Fibroblast of villous mesenchyme (primary cell): ENCODE measurements at places on chromosomes 16 and 17. TPM values are rescaled to one million over a fixed set of nuclear protein-coding genes. Genes with fewer than 3 reads are reported as not detected.
A peak's percentile ranks its signal among the peaks of the same experiment; 100 is the strongest.

DNA sequence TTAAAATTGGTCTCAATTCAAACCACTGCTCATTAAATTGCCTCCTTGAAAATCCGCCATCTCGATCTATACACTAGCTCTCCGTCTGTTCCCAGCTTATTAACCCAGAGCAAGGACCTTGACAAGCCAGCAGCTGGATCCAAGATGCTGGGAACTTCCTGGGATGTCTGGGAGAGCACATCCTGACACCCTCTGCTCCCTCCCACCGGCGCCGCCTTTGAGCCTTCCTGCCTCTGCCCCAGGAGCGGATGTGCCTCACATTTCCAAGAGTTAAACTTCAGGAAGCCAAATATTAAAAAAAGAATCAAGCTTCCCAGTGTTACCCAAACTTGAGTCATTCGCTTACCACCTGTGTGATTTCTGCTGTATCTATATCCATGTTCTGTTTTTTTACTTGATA, 107.9 kb downstream of the HAPSTR1 start:
- no peak for DNase-seq

- DNase-seq: peak; percentile 76
Measured at GRCh38 chr17:42459801-42460281, 1.2 kb downstream of the ATP6V0A1 start.

Gene OR1A1
- not detected in 2 replicates for total RNA-seq

Gene CARD14
- total RNA-seq: under 0.01 TPM in 1 of 2 replicates, not detected in the other

DNA sequence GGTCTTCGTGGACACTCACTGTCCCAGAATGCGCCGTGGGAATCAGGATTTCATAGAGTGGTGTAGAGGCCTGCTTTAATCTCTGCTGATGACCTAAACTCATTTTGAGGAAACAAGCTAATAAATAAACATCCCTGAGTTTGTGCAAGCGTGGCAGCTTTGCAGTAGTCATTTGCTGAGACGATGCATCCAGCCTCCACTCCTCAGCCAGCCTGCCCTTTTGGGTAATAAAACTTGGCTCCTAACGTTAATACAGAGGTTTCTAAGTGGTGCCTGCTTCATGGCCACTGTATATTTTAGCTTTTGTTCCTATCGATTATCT, 1.3 kb downstream of the DGKE start:
- DNase-seq: peak; percentile 31

- peak; percentile 3 for DNase-seq
Measured at GRCh38 chr17:36824678-36825101, 112.6 kb upstream of the LHX1 start.

DNA sequence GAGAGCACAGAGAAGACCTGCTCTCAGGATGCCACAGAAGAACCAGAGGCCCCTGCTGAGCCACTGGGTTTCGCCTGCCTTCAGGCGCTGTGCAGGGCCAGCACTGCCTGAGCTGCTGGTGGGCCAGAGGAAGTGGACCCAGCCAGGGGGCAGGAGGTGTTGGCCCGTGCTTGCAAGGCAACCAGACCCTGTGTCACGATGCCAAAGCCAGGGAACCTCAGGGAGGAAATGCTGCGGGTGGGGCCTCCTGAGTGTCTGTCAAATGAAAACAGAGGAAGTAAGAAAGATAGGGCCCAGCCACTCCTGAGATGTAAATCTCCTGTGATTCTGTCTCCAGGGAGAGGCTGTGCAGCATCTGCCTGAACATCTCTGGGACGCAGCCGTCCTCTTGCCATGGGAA, 58.1 kb upstream of the ADORA2B start:
- DNase-seq: no peak

Gene RNF43
- not detected in 2 replicates for total RNA-seq

GRCh38 chr17:40791787-40792436, 7.8 kb downstream of the KRT28 start:
- peak; percentile 53 for DNase-seq

DNA sequence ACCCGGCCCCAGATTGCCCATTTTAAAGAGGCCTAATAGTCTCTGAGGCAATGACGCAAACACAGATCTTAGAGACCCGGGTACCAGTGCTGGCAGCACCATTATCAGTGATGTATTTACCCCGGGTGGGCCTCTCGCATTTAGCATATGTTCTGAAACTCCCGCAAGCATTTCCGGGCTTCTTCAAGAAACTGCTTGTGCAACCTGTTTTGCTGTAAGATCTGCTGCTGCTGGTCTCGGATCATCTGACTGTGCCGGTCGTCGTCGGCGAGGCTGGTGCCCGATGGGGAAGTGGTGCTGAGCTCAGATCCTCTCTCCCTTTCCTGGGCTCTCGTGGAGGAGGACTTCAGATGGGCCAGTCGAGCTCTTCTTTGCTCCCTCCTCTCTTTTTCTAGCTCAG, 12.5 kb downstream of the CEP295NL start:
- peak; percentile 96 for DNase-seq

GRCh38 chr17:71764505-71764904, 356.3 kb upstream of the SOX9 start:
- DNase-seq: no peak

Gene CCL8
- not detected in 2 replicates for total RNA-seq

GRCh38 chr17:29443041-29443739, 53.0 kb downstream of the TAOK1 start:
- no peak for DNase-seq

DNA sequence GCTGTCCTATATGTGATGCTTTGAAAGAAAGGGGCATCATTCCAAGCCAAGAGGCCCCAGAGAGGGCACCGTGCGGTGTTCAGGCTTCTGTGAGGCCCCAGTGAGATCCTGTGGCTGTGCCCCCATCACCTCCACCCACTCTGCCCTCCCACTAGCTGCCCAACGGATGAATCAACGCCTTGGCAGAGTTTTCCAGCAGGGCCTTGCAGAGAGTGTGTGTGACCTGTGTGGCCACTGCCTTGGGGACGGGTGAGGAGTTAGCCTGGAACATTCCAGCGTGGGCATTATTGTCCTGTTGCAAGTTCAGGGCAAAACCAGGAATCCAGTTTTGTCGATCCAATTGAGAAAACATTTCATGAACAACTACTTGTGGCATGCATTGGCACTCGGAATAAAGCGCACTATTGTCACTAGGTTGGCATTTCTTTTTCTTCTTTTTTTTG, 53.7 kb downstream of the SF3B3 start:
- peak; percentile 40 for DNase-seq

Gene MYH8
- not detected in 2 replicates for total RNA-seq

DNA sequence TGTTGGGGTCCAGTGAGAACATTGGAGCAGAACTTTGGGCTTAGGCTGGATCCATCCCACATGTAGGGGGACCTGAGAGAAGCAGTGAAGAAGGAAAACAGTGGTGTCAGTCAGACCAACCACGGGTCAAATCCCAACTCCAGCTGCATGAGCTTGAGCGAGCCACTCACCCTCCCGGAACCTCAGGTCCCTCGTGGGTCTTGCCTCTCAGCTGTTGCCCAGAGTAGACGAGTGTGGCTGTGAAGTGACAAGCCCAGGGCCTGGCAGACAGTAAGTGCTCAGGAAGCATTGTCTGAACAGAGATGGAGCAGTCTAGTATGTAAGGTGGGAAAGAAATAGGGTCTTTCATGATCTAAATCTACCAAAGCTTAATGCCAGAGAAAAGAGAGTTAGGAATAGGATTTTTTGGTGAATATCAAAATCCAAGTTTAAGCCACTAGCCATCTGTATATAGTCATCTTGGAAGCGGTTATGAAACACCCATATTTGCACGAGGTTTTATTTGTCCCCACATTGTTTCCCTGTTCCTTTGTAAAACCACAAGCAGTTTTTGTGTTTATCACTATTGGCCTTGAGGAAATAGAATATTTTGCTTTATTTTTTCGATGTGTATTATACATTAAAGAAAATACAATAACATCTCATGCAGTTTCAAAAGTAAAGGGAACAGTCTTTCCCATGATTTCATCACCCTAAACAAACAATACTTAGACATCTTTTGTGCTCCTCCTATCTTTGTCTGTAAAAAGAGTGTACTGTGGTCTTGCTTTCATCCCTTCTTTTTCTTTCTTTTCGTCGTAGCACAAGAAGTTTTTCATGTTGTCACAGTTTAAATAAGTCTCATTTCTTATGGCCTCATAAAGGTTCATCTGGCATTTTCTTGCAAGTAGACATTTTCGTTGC, 112.0 kb downstream of the CLEC16A start:
- peak; percentile 56 for DNase-seq

Gene TCAP
- under 0.01 TPM in 1 of 2 replicates, not detected in the other for total RNA-seq

GRCh38 chr16:48113471-48113870, 42.3 kb downstream of the ABCC12 start:
- no peak for DNase-seq

DNA sequence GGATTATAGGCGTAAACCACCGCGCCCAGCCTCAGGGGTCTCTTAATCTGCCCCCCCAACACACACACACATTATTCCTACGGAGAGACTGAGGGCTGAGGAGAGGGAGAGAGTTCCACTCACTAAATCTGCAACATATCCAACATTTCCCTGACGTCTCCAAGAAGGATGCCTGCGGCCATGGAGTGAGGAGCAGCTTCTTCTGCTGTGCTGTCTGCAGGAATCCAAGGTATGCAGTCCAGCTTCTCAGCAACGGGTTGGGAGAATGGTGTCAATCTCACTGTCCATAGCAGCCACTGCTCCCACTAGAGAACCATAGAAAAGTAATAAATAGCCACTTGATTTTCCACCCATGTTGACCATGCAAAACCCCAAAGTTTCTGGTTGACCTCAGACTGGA, 5.1 kb upstream of the PLXDC1 start:
- DNase-seq: no peak

GRCh38 chr16:80570106-80570478, 29.3 kb downstream of the DYNLRB2 start:
- DNase-seq: peak; percentile 73

Gene GJC1
- total RNA-seq: 30.2 and 40.6 TPM in 2 replicates

DNA sequence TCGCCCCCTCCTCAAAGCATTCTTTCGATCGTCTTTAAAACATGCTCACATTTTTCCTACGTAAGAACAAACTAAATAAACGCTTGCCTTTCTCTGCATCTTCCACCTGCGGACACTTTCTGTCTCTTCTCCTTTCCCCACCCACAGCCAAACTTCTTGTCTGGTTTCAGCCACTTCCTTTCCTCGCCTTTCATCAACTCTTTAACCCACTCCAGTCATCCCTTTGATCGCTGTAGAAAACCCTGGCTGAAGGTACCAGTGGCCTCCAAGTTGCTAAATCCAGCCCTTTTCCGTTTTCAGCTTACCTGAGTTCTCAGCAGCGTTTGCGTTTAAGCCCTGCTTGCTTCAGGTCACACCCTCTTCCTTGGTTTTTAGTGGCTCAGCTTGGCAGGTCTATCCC, 483 bp downstream of the RPA1 start:
- DNase-seq: peak; percentile 8

DNA sequence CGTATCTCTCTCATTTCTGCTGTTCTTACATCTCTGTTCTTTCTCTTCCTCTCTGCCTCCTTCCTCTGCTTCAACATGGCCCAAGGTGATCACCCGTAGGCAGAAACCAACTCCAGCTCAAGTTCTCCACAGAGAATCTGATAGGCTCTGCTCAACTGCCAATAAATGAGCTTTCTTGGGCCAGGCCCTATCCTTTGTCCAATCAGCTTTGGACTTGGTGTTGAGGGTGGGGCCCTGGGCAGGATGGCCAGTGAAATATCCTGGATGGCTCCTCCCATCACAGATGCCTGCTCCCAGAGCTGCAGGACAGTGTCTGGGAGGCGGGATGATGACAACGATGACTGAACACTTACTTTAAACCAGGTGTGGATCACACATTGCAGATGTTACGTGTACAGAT, 17.4 kb upstream of the BRD7 start:
- DNase-seq: no peak

- no peak for DNase-seq
Measured at GRCh38 chr16:72819345-72819744, 228.6 kb downstream of the ZFHX3 start.

Gene NETO2
- 13.9 and 14.7 TPM in 2 replicates for total RNA-seq

Gene HBQ1
- not detected in 2 replicates for total RNA-seq

Gene OTOP3
- not detected in 2 replicates for total RNA-seq

DNA sequence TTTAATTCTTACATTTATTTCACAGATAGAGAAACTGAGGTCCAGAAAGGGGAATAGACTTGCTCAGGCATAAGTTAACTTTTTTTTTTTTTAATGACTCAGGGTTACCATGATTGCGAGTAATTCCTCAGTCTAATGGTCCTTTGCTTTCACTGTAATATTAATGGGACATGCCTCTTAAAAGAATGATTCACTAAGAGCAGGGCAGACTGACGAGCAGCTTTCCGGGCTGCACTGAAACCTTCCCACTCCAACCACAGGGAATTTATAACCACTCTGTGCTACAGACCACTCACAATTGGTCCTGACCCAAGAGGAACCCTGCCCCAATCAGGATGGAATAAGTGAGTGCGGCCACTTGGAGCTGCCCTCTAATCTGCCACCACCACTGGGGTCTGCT, 5.7 kb downstream of the HOXB2 start:
- DNase-seq: peak; percentile 39

Gene WIPI1
- total RNA-seq: 80.7 and 109 TPM in 2 replicates

GRCh38 chr16:87174061-87174460, 143.1 kb downstream of the C16orf95 start:
- DNase-seq: no peak
